Naive B cell (primary cell): ENCODE measurements at places on chromosomes 11 and 22. TPM values are rescaled to one million over a fixed set of nuclear protein-coding genes. Genes with fewer than 3 reads are reported as not detected.

Gene OR51I1
- not detected for polyA plus RNA-seq

Gene PRR33
- polyA plus RNA-seq, result 0.13 TPM

DNA sequence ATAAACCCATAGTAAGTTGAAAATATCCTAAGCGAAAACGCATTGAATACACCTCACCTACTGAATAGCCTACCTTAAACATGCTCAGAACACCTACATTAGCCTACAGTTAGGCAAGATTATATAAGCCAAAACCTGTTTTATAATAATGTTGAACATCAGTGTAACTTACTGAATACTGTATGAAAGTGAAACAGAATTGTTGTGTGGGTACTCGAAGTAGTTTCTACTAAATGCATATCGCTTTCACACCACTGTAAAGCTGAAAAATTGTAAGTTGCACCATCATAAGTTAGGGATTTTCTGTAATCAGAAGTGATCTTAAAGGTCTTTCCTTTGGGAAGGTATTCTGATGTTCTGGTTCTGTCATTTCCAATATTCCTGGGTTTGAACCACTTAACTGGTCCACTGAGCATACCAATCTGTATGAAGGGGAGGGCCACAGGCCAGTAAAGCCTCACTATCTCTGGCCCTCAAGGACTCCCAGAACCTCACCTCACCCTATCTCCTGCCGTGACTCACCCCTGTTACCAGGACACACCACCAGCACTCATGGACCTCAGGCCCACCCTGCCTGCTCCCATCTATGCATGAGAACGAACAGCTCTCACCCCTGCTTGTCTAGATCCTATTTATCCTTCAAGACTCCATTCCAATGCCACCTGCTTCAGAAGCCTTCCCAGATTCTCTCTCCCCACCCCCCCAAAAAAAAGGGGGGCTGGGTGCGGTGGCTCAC, 70.0 kb downstream of the NAT10 start:
- DNase-seq, result no peak
- H3K4me3 ChIP-seq, result no peak overlapping the region
- H3K4me1 ChIP-seq, result peaks cover 8% of the 10 kb centered on the region
- H3K27ac ChIP-seq, result no peak overlapping the region
- H3K36me3 ChIP-seq, result no peaks in the 10 kb centered on the region
- H3K27me3 ChIP-seq, result no peaks in the 10 kb centered on the region

- no peak for DNase-seq
- no peaks in the 10 kb centered on the region for H3K27me3 ChIP-seq
- no peaks in the 10 kb centered on the region for H3K4me1 ChIP-seq
- H3K4me3 ChIP-seq, result no peak overlapping the region
- H3K36me3 ChIP-seq, result no peaks in the 10 kb centered on the region
Measured at GRCh38 chr11:134710861-134711407, 298.9 kb upstream of the B3GAT1 start.

DNA sequence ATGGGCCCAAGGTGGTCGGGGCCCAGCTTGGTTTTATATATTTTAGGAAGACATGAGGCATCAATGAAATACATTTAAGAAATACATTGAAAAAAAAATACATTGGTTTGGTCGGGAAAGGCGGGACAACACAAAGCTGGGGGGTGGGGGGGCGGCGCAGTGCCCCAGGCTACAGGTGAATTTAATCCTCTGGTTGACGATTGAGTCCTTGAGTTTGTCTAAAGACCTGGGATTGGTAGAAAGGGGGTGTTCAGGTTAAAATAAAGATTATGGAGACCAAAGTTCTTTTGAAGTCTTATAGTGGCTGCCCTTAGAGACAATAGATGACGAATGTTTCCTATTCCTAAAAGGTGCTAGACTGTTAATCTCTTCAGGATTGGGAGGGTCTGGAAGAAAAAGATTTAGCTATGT, 3.1 kb downstream of the IFITM1 start:
- peak overlapping the region; percentile 87 for H3K27ac ChIP-seq
- no peaks in the 10 kb centered on the region for H3K36me3 ChIP-seq
- DNase-seq, result no peak
- peak overlapping the region; percentile 71 for H3K4me3 ChIP-seq
- H3K4me1 ChIP-seq, result peaks cover 34% of the 10 kb centered on the region
- peaks cover 6% of the 10 kb centered on the region for H3K27me3 ChIP-seq

GRCh38 chr11:58866788-58867187, 22.3 kb upstream of the GLYATL2 start:
- H3K4me1 ChIP-seq, result no peaks in the 10 kb centered on the region
- no peak for DNase-seq
- H3K36me3 ChIP-seq, result peaks cover 14% of the 10 kb centered on the region
- H3K27ac ChIP-seq, result no peak overlapping the region
- H3K27me3 ChIP-seq, result no peaks in the 10 kb centered on the region

DNA sequence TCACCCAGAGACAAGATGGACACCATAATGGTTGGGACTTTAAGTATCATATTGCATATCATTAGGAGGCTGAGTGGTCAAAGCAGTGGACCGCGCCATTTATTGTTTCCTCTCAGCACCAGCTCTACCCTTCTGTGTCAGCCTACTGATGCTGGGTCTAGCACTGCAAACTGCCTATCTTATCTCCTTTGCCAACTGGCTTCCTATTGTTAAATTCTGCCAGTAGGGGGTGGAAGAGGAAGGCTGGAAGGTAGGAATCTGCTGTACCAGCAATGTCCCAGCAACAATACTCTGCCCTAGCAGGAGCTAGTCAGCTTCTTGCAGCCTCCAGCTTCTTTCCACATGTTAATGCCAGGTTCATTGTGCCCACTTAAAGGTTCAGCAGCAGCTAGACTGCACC, 367.1 kb upstream of the PDGFD start:
- H3K4me1 ChIP-seq, result no peaks in the 10 kb centered on the region
- peaks cover 12% of the 10 kb centered on the region for H3K27me3 ChIP-seq
- H3K27ac ChIP-seq, result no peak overlapping the region
- no peak overlapping the region for H3K4me3 ChIP-seq
- no peaks in the 10 kb centered on the region for H3K36me3 ChIP-seq

DNA sequence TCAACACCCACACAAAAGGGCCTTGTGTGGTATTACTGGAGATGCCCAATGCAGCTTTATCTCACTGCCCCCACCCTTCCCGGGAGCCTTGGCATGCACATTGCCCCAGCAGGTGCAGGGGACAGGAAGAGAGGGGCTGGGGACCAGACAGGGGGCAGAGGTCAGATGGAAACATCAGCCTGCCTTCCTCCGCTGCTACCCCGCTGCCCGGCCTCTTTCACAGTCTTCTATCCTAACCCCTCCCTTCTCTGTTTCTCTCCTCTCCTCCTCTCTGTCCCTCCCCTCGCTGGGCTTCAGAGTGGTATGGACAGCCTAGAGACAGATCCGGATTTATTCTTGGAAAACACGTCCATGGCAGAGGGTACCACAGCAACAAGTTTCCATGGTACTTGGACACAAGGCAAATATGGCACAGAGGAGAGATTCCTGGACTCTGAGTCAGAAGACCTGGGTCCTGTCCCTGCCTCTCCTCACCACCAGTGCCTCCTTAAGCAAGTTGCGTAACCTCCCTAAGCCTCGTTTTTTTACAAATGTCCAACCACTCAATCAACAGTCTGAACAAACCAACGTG, 8.3 kb upstream of the IGSF9B start:
- no peak for DNase-seq
- H3K36me3 ChIP-seq, result no peaks in the 10 kb centered on the region
- peaks cover 44% of the 10 kb centered on the region for H3K27me3 ChIP-seq

DNA sequence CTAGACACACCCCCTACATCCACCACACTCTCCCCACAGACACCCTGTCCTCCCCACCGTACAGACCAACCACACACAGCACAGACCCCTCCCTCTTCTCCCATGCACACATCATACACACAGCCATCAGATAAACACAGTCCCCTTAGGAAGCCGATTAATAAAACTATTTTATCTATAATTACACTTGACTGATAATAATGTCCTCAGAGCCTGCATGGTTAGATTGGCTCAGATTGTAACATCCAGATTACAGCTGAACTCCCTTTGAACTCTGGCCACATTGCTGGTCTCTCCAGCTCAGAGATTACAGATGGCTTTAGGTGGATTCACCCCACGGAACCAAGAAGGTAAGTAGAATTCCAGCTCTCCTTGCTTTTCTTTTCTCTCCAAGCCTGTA, 9.5 kb upstream of the ELF5 start:
- no peak for DNase-seq
- no peaks in the 10 kb centered on the region for H3K36me3 ChIP-seq
- H3K27me3 ChIP-seq, result no peaks in the 10 kb centered on the region
- peaks cover 6% of the 10 kb centered on the region for H3K4me1 ChIP-seq
- H3K4me3 ChIP-seq, result no peak overlapping the region

- H3K36me3 ChIP-seq, result peaks cover 33% of the 10 kb centered on the region
- peaks cover 98% of the 10 kb centered on the region for H3K4me1 ChIP-seq
- H3K27me3 ChIP-seq, result no peaks in the 10 kb centered on the region
- DNase-seq, result no peak
- peak overlapping the region; percentile 80 for H3K4me3 ChIP-seq
Measured at GRCh38 chr11:128503245-128503991, 83.9 kb downstream of the ETS1 start.

- no peak overlapping the region for H3K4me3 ChIP-seq
- H3K27ac ChIP-seq, result peak overlapping the region; percentile 88
- peaks cover 19% of the 10 kb centered on the region for H3K36me3 ChIP-seq
- DNase-seq, result no peak
- no peaks in the 10 kb centered on the region for H3K27me3 ChIP-seq
Measured at GRCh38 chr11:35146711-35147110, 7.7 kb downstream of the CD44 start.

- H3K27ac ChIP-seq, result no peak overlapping the region
- peaks cover 18% of the 10 kb centered on the region for H3K4me1 ChIP-seq
- no peaks in the 10 kb centered on the region for H3K27me3 ChIP-seq
- DNase-seq, result no peak
- H3K4me3 ChIP-seq, result no peak overlapping the region
- H3K36me3 ChIP-seq, result peaks cover 15% of the 10 kb centered on the region
Measured at GRCh38 chr11:34149786-34150185, 44.4 kb downstream of the NAT10 start.

Gene P2RX6
- 0.44 TPM for polyA plus RNA-seq

DNA sequence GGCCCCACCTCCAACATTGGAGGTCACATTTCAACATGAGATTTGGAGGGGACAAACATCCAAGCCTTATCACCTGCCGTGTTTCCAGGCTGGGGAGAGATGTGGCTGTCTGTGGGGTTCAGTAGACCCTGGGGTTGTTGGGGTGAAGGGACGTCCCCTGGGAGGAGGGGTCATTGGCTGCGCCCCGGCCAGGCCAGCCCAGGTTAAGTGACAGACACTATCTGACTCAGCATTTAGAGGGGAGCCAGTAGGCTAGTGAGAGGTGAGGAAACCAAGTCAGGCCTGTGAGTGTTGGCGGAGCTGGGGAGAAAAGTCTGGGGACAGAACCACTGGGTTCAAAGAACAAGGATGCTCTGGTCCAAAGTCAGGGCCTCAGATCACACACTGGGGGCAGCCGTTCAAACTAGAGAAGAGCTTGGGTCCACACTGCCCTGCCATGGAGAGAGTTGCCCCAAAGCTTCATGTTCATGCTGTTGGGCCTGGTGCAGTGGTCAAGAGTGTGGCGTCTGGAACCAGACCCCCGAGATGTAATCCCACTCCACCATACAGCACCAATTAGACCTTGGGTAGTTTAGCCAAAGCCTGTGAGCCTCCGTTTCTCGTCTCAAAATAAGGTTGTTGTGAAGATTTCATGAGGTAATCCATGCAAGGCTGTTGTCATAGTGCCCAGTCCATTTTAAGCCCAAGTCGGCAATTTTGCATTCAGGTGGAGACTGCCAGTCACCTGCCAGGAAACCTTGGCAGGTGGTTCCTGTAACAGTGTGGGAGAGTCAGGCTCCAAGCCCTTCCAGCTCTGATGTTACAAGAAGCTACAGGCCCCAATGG, 1289.6 kb downstream of the TBC1D22A start:
- H3K27me3 ChIP-seq, result peaks cover 4% of the 10 kb centered on the region
- H3K4me1 ChIP-seq, result no peaks in the 10 kb centered on the region
- peak overlapping the region; percentile 53 for H3K27ac ChIP-seq
- DNase-seq, result no peak
- H3K4me3 ChIP-seq, result no peak overlapping the region
- no peaks in the 10 kb centered on the region for H3K36me3 ChIP-seq

DNA sequence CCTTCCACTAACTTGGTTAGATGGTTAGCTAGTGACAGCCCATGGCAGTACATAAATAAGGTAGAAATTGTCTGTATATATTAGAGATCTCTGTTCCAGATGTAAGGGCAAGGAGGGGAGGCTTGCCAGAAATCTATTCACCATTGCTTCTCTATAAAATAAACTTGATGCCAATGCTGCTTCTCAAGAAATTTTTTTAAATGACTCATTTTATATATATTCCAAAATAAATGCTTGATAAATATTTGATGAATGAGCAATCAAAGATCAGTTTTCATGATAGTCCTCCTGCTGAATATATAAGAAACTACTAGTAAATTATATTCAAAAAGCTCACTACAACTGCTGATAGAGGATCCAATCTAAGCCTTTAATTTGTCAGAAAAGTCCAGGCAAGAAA, 710.6 kb upstream of the CCDC179 start:
- no peak overlapping the region for H3K4me3 ChIP-seq
- no peaks in the 10 kb centered on the region for H3K27me3 ChIP-seq
- H3K4me1 ChIP-seq, result peaks cover 6% of the 10 kb centered on the region
- no peak for DNase-seq

DNA sequence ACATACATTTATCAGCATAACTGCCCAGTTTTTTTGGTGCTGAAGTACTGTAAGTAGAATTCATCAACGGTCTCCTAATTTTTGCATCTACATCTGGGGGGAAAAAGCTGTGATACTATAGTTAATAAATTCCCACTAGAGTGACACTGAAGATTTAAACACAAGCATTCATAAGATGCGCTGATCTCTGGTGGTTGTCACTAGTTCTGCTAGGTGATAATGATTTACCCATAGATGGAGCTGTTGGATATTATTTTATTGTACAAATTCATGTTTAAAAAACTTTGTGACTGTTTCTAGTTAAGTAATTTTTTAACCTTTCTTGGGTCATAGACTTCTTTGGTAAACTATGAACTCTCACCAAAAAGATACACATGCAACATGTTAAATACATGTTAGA, 106.6 kb downstream of the EMSY start:
- peaks cover 9% of the 10 kb centered on the region for H3K36me3 ChIP-seq
- no peak overlapping the region for H3K4me3 ChIP-seq
- H3K4me1 ChIP-seq, result no peaks in the 10 kb centered on the region
- peak; percentile 11 for DNase-seq
- H3K27ac ChIP-seq, result peak overlapping the region; percentile 18
- no peaks in the 10 kb centered on the region for H3K27me3 ChIP-seq

DNA sequence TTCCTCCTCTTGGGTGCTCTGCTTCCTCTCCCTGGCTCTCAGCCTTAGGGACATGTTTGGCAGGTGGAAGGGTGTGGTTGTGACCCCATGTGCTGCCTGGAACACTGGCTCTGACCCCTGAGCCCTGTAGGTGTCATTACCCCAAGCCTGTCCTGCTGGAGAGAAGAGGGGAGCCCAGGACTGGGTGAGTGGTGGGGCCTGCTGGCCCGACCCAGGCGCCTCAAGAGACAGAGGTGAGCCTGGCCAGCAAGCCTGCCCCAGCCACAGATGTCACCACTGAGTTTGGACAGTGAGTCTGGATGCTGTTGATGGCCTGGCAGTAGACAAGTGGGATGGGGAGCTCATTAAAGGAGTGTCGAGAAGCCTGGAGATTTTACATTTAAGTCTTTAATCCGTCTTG, 1112.2 kb downstream of the BRD1 start:
- no peak overlapping the region for H3K4me3 ChIP-seq
- no peaks in the 10 kb centered on the region for H3K4me1 ChIP-seq
- DNase-seq, result no peak
- no peaks in the 10 kb centered on the region for H3K36me3 ChIP-seq
- H3K27ac ChIP-seq, result no peak overlapping the region

Gene LRRC74B
- not detected for polyA plus RNA-seq

Gene MFRP
- not detected for polyA plus RNA-seq

Gene CHADL
- polyA plus RNA-seq, result not detected
